ENCODE measurements at places on chromosomes 1 and 21.
A peak's percentile ranks its signal among the peaks of the same experiment; 100 is the strongest.

DNA sequence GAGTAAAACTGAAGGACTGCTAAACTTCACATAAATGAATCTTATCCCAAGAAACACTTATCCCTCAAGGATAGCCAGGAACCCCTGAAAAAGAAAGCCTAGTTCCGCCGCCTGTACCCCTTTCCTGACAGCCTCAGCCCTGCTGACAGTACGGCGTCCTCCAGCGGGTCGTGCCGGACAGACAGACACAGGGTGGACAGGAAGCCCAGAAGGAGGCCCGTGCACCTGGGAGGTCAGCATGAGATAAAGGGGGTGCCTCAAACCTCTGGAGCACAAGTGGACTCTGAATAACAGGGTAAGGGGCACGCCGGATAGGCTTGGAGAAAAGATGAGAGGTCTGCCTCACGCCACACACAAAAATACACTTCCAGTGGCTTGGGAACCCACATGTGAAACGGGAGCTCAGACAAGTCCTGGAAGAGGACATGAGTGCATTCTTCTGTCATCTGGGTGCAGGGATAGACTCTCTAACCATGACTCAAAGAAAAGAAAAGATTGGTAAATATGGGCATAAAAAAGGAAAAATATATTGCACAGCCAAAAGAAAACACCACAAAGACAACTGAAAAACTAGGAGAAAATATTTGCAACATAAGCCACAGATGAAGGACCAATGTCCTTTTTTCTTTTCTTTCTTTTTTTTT is 17.3 kb upstream of the ADARB1 start:
- DNase-seq: no peak

GRCh38 chr21:40723966-40724365 is 123.0 kb downstream of the DSCAM start:
- DNase-seq: no peak

GRCh38 chr1:10710489-10710888 is 86.0 kb downstream of the CASZ1 start:
- no peak for DNase-seq

DNA sequence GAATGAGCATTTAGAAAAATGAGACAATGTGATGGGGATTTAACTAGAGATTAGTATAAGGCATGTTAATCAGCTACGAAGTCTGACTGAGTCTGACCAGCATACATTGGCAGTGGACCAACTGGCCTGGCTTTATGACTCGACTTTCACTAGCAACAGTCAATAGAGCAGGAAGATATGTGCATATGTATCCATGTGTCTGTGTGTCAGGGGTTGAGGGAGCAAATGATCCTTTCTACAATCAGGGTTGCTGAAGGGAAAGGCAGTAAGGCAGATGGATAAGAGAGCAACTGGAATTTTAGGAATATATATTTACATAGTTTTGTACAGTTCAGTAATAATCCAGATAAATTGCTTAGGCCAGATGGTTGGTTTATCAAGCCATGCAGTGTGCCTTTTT is 645.6 kb downstream of the PLA2G4A start:
- DNase-seq: no peak

DNA sequence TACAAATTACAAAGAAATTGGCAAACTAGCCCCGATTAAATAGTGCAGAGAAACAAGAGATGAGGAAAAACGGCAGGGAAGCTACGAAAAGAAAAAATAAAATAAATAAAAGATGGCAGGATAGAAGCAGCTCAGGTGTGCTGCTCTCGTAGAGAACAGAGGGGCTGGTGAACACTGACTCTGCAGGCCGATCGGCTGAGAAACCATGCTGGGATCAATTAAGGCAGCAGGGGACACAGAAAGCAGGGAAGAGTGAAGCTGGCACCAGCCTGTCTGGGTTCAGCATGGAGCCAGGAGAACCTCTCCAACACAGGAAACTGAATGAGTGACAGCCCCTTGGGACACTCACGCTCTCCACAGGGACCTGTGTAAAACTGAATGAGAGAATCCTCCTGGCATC is 39.5 kb upstream of the TMPRSS15 start:
- DNase-seq: no peak

GRCh38 chr1:210482945-210483617 is 154.4 kb downstream of the HHAT start:
- DNase-seq: no peak

DNA sequence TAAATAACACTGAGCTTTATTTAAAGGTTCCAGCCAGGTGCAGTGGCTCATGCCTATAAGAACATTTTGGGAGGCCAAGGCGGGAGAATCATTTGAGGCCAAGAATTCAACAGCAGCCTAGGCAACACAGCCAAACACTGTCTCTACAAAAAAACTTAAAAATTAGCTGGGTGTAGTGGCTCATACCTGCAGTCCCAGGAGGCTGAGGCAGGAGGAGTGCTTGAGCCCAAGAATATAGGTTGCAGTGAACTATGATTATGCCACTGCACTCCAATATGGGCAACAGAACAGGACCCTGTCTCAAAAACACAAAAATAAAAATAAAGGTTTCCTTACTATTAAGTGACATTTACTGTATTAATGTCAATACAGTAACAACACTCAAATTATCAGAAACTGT is 2.1 kb downstream of the TAF12 start:
- peak; percentile 36 for DNase-seq

DNA sequence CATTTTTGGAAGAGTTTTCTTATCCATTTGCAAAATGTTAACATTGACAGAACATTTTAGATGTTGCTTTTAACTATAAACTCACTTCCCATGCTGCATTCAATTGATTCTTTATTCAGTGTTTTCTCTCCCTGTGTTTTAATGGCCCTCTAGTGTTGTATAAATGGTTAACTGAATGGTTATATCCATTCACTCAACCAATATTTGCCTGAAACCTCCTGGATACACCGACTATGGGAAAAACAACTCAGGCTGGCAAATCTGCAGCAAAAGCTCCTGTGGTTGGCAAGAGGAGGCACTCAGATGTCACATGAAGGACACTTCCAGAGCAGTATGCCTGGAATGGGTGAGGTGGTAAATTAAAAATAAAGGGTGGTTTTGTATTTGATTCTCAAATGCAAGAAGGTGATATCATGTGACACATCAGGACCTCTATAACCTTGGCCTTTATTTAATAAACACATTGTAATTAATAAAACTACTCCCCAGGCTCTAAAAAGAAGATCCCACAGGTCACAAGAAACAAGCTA is 107.6 kb downstream of the BCAR3 start:
- DNase-seq: no peak

DNA sequence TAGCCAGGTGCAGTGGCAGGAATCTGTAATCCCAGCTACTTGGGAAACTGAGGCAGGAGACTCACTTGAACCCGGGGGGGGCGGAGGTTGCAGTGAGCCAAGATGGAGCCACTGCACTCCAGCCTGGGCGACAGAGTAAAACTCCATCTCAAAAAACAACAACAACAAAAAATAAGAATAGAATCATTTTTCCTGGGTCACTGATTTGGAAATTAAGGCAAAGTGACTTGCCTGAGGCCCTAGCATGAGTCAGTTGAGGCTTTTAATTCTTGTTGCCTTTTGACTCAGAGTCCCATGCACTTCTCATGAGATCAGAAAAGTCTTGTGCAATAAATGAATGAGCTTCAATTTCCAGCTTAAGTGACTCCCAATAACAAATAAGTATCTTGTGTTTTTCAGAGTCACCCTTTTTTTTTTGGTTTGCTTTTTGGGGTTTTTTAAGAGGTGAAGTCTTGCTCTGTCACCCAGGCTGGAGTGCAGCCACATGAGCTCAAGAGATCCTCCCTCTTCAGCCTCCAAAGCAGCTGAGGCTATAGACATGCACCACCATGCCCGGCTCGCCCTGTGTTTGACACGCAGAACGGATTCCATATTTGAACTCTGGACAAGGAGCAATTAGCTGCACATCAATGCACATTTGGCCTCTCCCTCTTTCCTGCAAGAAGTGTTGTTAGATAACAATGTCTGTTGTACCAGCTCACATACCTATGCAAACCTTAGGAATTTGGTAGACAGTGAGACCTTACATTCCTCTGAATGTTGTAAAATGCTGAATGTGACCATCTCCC is 3.4 kb upstream of the PLEKHM2 start:
- no peak for DNase-seq

GRCh38 chr1:4626560-4627319 is 27.7 kb upstream of the AJAP1 start:
- DNase-seq: no peak

DNA sequence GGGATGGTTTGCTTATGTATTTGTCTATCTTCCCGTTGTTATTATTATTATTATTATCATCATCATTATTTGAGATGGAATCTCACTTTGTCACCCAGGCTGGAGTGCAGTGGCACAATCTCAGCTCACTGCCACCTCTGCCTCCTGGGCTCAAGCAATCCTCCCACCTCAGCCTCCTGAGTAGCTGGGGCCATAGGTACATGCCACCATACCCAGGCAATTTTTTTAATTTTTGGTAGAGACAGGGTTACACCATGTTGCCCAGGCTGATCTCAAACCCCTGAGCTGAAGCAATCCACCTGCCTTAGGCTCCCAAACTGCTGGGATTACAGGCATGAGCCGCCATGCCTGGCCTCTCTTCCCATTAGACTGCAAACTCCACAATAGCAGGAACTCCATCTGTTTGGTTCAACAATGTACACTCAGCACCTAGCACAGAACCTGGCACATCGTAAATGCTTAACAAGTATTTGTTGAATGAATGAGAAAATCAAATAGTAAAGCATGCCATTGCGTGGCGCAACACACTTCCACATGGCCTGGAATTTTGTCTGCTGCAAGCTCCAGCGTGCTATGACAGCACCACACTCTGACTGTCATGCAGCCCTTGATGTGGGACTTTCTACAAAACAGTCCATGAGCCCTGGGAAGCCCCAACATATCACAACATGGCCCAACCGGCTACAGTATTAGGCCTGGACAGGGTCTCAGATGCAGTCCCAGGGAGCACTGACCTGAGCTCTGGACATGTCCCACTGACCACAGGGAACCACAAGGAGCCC is 3.8 kb upstream of the TINAGL1 start:
- peak; percentile 4 for DNase-seq

- DNase-seq: no peak
Observed at GRCh38 chr1:81797701-81798100, 3.0 kb upstream of the ADGRL2 start.

DNA sequence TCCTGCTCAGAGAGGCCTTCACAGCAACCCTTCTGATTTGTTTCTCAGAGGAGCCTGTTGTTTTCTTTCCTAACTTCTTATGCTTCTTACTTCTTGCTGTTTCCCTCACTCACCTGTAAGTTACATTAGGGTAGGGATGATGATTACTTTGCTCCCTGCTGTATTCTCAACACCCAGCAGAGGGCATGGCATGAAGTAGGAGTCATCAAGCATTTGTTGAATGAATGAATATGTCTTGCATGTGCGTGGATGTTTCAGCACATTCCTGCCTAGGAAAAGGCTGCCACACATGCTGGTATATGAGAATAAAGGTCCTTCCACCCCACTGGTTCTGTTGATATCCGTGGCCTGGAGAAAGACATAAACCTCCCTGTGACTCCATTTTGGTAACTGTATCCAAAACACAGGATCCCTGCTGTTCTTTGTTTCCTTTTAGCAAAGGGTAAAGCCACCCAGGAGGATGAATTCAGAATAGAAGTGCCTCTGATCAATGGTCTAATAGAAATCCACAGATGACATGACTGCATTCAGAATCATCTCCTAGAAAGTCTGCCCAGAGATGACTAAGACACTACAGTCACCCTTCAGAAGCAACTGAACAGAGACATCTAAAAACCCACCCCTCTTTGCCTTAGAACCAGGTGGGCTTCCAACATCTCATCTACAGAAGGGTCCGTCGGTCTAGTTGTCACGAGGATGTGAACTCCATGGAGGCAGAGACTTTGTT is 168.8 kb downstream of the ZSCAN20 start:
- DNase-seq: no peak

GRCh38 chr1:53315046-53315445 is 12.8 kb downstream of the LRP8 start:
- DNase-seq: no peak

- no peak for DNase-seq
Observed at GRCh38 chr1:150808846-150809245, 786 bp upstream of the CTSK start.

GRCh38 chr1:44624268-44624901 is 49.9 kb downstream of the TMEM53 start:
- DNase-seq: no peak

GRCh38 chr1:29991025-29991424 is 732.4 kb downstream of the MATN1 start:
- DNase-seq: no peak

DNA sequence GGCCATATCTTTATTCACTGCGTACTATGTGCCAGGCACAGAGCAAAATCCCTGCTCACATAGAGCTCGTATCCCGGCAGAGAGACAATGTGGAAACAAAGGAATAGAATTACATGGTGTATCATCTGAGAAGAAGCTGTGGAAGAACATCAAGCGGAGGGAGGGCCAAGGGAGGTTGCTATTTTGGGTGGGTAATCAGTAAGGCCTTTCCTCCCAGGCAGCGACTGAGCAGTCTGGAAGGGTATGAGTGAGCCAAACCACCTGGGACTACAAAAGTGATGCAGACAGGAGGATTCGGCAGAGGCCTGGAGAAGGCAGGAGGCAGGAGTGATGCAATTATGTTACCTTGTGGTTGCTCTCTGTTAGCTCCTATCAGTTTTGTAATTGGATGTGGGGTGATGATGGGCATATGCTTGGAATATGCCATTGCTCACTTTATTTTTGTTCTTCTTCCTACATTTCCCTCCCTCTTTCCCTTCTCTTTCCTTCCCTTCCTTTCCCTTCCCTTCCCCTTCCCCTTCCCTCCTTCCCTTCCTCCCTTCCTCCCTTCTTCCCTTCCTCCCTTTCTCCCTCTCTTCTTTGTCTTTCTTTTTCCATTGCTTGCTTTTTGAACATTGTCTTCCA is 172.9 kb downstream of the DISC1 start:
- no peak for DNase-seq

DNA sequence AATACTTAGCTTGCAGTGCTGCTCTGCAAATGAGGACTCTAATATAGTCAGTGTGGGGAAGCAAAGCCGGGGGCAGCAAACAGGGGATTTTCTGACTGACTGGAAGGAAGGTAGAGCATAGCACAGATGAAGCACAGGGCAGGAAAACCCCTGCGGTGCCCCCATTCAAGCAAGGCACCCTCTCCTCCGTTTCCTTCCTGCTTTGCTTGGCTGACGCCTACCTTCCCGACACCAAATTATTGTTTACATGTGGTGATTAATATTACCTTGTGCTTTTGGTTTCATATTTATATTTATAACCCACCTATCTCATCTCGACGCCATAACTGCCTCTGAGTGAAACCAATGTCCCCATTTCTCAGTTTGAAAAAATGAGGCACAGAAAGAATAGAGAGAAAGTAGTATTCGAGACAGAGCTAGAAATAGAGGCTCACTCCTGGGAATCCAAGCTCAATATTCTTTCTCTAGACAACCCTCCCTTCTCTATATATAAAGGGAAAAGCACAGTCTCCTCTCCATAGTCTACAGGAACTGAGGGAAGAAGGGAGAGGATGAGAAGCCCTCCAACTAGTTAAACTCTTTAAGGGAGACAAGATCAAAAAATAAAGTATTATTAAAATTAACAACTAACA is 41.3 kb downstream of the PIK3C2B start:
- DNase-seq: peak; percentile 62

GRCh38 chr1:64980745-64981600 is 14.6 kb upstream of the JAK1 start:
- no peak for DNase-seq
